ENCODE measurements at places on chromosomes 16 and 17.

DNA sequence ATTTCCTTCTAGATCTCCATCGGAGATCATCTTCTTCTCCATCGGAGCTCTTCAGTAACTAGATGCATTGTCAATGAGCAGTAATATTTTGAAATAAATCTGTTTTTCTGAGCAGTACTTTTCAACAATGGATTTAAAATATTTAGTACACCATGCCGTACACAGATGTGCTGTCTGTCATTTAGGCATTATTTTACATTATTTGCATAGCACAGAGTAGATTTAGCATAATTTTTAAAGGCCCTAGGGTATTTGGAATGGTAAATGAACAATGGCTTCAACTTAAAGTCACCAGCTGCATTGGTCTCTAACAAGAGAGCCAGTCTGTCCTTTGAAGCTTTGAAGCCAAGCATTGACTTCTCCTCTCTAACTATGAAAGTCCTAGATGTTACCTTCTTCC lies 95.4 kb upstream of the ANKFN1 start:
- DNase-seq, result no peak

DNA sequence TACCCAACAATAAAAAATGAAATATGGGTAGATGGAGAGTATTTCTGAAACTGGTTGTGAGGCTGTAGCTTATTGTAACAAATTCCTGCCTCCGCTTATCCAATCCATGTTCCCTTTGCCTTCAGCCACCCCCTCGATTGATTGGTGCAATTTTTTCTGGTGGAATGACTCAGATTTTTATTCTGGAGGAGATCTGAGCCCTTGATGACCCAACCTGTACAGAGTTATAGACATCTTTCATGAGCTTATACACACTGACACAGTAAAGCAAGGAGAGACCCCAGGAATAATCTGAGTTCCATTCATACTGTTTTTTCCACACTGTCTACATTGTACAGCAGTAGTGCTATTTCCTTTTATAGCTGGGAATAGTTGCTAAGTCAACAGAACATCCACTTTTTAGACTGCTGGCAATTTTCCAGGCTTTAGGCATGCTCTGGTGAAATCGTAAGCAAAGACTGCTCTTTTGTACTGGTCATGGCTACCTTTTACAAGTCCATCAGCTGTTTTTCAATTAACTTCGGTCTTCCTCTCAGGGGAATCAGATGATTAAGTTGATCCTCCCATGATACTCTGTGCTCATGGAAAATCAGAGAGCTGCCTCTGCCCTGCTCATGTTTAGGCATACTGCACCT lies 30.1 kb downstream of the CCL4 start:
- no peak for DNase-seq

GRCh38 chr17:27825459-27825858 lies 25.1 kb upstream of the NOS2 start:
- DNase-seq, result no peak

- DNase-seq, result no peak
These were observed 2.2 kb downstream of the ALDOC start for GRCh38 chr17:28574526-28574925.

GRCh38 chr16:27445502-27446175 lies 43.7 kb downstream of the IL21R start:
- no peak for DNase-seq

- no peak for DNase-seq
These were observed 93.6 kb downstream of the SPACA3 start for GRCh38 chr17:33085256-33085655.

DNA sequence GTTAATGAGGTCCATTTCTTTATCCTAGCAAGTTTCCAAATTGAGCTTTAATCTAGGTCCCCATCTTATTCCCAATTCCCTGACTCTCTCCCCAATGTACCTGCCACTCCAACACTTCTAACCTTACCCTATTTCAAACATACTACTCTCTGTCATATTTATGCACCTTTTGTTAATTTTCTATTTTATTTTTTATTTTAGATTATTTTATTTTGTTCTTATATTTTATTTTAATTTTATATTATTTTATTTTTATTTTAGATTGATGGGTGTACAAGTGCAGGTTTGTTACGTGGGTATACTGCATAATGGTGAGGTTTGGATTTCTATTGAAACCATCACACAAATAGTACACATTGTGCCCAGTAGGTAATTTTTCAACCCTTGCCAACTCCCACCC lies 333.9 kb upstream of the ERCC4 start:
- DNase-seq, result no peak

GRCh38 chr17:65712383-65713267 lies 151.2 kb upstream of the AXIN2 start:
- DNase-seq, result no peak

GRCh38 chr17:76451506-76451905 lies 1.4 kb downstream of the UBE2O start:
- DNase-seq, result no peak

DNA sequence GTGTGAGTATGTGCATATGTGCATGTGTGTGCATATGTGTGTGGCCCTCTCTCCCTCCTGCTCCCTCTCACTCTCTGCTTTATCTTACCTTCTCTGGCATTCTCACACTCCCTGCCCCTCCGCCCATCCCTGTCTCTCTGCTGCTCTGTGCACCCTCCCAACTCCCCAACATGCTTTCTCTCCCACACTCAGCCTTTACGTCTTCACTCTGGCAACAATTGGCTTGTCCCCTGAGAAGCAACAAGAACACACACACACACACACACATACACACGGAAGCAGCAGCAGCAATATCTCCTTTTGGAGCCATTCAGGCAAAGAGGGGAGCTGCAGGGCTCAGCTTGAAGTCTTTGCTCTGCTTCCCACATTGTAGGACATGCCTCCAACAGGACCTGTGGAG lies 27.8 kb downstream of the PITPNM3 start:
- DNase-seq, result peak; percentile 70

Measured in occipital lobe (tissue), 3 donors.